ENCODE measurements at places on chromosomes 5 and 9.
A peak's percentile ranks its signal among the peaks of the same experiment; 100 is the strongest.

DNA sequence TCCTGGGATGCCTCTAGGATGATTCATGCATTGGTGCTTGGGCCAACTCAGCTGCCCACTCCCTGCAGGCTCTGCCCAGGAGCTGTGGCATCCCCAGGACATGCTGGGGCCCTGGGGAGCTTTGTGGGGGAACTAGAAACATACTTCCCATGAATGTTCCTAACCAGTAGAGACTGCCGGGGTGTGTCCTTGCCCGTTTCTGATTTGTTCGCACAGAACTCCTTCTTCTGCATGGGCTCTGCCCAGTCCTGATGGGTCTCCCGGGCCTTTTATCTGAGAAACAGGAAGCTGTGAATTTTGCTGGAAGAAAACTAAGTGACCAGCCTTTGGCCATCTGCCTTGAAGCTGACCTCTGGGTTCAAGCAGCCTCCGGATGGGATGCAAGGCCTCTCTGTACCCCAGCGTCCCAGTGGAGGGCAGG is 71.6 kb upstream of the RNU6ATAC start:
- DNase-seq, result no peak

- DNase-seq, result no peak
Measured at GRCh38 chr9:38067859-38068681, 957 bp downstream of the SHB start.

DNA sequence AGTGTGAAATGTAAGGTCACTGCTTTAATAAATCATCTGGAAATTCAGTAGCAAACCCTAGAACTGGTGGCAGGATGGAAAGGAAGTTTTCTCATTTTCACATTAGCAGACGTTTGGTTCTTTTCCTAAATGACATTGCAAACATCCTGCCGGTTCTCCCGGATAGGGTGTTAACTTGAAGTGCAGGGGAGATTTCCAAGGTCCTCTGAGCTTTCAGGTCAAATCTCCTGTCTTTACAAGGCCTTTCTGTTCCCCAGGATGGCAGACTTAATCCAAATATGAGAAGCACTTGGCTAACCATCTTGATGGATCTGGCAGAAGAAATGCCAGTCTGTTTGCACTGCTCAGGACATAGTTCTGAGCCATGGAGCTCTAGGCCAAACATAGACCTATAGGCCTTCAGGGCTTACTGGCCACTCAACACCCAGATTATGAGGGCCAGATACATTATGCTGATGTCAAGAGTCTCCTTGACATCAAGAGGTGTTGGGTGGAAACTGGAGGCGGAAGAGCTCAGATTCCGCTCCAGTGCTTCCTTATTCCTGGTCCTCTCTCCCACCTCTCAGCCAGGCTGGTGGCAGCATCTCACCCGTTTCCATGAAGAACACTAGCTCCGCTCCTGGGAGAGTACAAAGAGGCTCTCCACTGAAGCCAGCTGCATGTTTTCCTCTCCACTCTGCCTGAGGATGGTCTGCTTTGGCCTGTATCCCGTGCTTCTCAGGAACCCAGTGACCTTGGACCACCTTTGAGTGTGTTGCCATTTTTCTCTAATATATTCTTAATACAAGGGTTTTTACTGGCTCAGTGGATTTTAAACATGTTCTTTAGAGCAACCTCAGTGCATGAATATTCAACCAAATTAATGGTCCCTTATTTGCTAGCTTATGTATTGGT is 61.0 kb downstream of the RALGPS1 start:
- DNase-seq, result no peak

DNA sequence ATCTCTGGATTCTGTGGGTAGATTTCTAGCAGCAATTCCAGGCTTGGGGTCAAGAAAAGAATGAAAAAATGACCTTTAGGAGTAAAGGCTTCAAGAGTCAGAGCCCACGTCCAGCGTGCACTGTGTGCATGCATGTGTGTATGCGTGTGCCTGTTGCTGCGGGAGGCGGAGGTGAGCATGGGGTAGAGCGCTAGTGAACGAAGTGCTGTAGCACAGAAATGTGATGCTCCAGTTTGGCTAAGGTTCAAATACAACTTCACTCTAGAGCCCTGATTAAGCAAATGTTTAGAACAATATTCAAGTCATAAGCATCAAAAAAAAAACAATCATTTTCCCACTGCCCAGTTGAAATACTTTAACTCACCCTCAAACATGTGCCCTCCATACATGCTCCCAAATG is 403.9 kb downstream of the ZNF608 start:
- DNase-seq, result no peak

DNA sequence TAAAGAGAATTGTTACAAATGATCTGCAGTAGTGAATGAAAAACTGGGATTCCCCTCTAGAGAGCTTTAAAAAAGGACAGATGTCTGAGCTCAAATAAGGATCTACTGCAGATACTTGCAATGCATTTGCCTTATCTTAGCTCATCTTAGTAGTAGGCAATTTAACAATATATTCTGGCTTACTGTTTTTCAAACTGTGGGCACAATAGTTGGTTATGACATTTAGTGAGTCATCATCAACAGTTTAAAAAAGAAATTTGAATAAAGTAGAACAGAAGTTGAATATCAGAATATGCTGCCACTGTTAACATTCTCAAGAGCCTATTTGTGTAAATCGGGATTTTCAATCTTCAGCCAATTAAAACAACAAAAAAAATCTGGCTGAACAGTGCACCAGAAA is 6.7 kb upstream of the CAST start:
- no peak for DNase-seq

- no peak for DNase-seq
Measured at GRCh38 chr9:110936719-110937452, 101.4 kb downstream of the LPAR1 start.

GRCh38 chr9:23467276-23467675 is 358.8 kb downstream of the ELAVL2 start:
- DNase-seq, result no peak

DNA sequence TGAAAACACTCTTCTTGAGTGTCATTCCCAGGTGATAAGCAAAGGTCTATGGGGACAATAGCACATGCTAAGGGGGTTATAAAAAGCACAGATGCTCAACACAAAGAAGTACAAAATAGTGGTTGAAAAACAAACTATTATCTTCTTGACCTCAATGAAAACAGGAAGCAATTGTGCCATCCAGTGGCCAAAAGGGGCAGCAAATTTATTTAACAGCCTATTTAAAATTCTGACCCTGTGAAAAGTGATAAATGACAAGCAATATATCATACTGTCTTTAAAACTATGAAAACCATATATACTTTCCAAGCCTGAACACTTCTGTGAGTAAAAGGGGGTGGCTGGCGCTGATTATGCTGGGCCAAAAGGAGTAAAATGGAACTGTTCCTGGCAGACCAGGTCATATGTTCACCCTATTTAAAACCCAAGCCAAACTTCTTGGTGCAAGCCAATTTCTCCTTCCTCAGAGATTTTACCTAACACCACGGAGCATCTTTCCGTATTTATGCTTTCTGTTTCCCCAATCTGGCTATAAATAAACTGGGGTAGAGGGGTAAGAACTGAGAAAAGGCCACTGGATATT is 29.7 kb downstream of the TEX10 start:
- DNase-seq, result peak; percentile 15

GRCh38 chr5:169412831-169413230 is 111.9 kb upstream of the SLIT3 start:
- DNase-seq, result no peak

DNA sequence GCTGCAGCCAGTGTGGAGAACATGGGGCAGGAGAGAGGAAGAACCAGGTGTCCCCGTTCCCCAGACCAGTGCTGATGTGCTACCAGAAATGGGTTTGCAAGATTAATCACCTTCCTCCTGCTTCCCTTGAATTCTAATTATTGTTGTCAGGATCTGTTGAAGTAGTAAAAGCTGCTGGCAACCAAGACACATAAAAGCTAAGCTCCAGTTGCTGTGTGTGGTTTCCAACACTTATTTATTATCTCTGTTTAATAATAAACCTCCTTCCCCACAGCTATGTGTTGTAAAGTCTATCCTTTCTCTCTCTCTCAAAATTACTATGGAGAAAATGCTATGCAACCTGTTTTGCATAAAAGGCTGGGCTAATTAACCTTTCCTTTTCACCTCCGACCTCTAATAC is 2.3 kb upstream of the RETREG1 start:
- no peak for DNase-seq

DNA sequence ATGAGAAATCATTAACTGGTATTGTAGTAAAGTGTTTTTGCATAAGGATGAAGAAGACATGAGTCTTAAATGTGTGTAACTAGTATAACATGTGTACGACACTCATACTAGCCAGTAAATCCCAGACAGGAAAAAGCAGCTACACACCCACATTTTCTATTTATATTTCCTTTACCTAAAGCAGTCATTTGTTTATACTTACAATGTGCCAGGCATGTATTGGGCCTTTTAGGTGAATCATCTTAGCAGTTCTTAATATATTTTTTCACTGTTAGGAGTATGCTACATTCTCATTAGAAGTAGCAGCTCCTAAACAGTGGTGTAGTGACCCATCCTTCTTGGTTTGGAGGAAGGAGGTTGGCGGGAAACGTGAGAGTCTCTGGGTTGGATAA is 55.8 kb upstream of the TMC1 start:
- DNase-seq, result no peak

GRCh38 chr5:110027527-110028322 is 338.0 kb downstream of the MAN2A1 start:
- DNase-seq, result no peak

- no peak for DNase-seq
Measured at GRCh38 chr5:43073597-43074546, 33.8 kb upstream of the ANXA2R start.

GRCh38 chr9:17875886-17876285 is 297.0 kb downstream of the SH3GL2 start:
- no peak for DNase-seq

GRCh38 chr5:72681781-72682180 is 134.7 kb upstream of the TNPO1 start:
- no peak for DNase-seq

DNA sequence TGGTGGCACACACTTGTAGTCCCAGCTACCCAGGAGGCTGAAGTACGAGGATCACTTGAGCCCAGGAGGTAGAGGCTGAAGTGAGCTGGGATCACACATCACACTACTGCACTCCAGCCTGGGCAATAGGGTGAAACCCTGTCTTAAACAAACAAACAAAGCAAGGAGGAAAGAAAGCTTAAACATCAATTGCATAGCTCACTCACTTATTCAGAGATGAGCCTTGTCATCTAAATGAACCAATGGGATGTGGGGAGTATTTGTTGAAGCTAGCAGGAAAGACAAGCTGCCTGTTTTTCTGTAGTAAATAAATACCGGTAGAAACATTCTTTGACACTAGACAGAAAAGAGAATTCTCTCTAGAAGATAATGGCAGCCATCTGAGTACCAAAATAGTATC is 161.0 kb upstream of the SLC12A2 start:
- no peak for DNase-seq

DNA sequence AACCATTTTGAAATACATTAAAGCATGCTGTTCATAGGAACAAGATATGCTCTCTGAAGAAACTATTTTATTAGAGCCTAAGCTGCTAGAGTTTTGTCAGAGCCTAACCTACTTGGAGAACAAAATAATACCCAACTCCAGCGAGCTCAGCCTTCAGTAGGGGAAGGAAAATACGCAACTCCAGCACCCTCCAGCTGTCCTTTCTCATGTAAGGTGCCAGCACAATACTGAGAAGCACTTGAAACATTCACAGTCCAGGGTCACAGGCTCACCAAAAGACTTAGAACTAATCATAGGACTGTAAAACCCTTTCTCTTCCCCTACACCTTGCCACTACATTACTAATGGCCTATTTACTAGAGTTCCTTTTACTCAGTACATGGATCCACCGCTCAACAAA is 18.9 kb downstream of the DPYSL3 start:
- no peak for DNase-seq

- DNase-seq, result no peak
Measured at GRCh38 chr5:25641124-25641523, 996.3 kb upstream of the CDH10 start.

DNA sequence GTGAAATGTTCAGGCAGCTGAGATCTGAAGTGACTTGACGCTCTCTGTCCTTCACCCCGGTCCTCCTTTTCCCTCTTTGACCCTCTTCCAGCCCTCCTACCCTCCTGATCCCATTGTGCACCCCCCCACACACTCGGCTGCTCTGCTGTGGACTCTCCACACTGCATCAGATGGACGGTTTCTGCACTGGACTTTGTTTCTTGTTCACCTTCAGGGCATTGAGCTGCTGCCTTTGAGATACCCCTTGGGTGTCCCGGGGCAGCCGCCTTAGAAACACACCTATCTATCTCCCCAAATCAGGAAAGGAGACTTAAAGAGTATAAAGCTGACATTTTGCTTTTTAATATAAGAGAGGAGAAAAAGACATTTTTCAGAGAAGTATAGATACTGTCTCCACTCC is 27.5 kb downstream of the AMBP start:
- DNase-seq, result no peak

DNA sequence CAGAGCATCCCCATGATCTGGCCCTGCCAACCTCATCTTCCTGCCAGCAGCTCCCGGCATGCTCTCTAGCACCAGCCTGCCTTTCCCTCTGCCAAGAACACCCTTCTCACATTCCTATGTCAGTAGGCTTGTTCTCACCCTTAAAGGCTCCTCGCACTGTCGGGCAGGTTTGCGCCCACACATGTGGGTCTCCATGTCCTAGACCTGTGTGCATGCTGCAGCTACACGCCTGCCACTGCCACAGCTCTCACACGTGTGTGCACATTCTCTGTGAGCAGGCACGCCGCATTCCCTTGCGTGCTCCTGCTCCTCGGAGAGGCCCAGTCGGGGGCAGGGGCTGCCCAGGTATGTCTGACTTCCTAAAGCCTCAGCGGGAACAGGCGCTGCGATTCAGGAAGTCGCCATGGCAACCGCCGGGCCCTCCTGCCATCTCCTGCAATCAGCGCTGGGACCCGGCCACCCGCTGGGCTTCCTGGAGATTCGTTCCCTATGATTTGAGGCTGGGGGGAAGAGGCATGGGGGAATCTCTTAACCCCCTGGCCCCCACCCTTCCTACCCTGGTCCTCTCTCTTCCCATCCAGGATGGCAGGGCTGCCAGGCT is 28.1 kb downstream of the NDUFA8 start:
- DNase-seq, result no peak

DNA sequence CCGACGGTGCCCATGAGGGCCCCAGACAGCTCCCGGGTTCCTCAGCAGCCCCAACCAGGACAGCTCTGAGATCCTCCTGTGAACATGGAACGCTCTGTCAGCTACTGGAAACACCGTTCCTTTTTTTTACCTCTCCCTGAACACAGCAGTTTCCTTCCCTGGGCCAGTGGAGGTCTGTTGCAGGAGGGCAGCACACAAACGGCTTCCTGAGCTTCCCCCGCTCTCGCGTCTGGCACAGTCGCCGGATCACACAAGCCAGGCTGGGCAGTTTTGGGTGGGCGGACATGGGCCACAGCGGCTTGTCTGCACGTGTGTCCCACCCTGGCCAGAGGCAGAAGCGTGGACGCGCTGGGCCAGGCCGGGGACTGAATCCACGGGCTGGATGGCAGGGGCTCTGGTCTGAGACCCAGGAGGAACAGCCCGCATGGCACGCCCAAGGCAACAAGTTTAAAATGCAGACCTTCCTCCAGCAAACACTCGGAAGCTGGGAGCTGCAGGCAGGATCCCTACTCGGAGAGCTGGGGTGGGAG is 106.8 kb upstream of the SARDH start:
- DNase-seq, result no peak

GRCh38 chr9:137127301-137128157 is 11.4 kb upstream of the GRIN1 start:
- no peak for DNase-seq

GRCh38 chr5:123937230-123937629 is 425.3 kb downstream of the CSNK1G3 start:
- no peak for DNase-seq
